ENCODE measurements at places on chromosomes 12 and 14. TPM values are rescaled to one million over a fixed set of nuclear protein-coding genes. Genes with fewer than 3 reads are reported as not detected.

Gene EPYC
- not detected for total RNA-seq

DNA sequence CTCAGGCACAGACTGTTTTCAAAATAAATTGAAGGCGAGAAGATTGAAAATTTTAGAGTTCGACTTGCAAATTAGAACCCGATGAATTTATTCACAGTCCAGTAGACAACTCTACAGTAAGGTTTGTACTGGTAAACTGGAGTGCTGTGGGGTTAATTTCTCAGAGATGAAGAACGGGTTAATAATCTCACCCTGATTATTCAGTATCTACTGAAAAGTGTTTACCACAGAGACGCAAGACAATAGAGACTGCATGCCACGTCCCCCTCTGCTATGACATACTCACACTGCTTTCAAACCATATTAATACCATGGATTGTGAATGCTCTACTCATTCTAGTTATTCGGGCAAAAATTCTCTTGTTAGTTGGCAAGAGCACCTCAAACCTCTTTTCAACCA, 36.1 kb downstream of the CFL2 start:
- no peak for DNase-seq

Gene ZFYVE21
- total RNA-seq, result 46.3 TPM

DNA sequence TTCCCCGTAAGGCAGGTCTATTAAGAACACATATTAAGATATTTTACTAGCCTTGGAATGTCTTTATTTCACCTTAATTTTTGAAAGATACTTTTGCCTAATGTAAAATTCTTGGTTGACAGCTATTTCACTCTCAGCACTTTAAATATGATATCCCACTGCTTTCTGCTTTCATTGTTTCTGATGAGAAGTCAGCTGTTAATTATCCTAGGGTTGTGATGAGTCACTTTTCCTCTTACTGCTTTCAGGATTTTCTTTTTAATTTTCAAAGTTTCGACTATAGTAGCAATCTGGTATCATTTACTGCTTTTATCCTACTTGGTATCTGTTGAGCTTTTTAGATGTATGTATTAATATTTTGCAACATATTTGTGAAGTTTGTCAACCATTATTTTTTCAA, 578.9 kb upstream of the ATP2B1 start:
- no peak for DNase-seq

Gene CHGA
- total RNA-seq, result not detected

- DNase-seq, result no peak
Measured at GRCh38 chr12:72304751-72305150, 32.6 kb downstream of the TRHDE start.

DNA sequence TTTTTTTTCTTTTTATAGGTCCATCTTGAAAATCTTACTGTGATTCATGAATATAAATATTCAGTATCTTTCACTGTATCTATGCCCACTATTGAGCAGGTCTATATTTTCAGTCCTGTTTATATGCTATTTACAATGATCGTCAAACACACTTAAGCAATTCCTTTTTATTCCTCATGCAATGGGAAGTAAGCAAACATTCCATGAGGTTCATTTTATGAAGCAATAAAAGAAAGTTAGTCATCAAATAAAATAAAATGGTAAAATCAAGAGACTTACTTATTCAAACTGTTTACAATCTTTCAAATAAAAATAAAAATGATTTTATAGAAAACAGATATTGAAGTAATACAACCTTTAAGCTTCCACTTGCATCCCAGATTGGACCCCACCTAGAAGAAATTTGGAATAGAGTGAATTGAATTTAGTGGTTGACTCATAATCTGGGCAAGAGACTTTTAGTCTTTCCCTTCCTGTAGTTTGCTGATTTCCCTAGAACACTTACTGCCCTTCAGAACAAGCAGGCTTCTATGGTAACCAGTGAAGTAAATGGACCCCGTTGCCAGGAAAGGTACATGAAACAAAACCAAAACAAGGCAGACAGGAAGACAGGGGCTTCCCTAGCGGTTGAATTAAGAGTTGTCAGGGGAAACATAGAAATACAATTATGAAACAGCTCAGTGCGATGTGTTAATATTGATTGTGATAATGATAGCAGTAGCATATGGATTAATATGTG, 241.0 kb upstream of the ATP2B1 start:
- no peak for DNase-seq

DNA sequence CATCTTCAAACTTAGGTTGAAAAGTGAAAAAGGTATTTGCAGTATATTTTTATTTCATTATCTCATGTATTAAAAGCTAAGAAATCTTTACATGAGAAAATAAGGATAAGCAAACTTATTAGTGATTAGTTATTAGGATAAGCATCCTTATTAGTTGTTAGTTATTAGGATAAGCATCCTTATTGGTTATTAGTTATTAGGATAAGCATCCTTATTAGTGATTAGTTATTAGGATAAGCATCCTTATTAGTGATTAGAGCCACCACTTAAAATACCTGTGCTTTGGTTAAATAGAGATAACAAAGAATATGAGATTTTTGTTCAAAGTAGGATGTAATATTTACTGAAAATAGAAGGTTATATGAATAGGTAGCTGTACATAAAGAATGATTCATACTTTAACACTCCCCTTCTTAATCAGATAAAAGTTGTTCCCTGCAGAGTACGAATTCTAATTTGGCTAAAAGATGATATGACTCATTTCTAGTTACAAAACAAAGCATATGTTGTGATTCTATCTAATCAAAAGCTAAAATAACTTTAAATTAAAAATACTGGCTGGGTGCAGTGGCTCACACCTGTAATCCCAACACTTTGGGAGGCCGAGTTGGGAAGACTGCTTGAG, 56.4 kb downstream of the KDM5A start:
- DNase-seq, result no peak

- DNase-seq, result peak; percentile 62
Measured at GRCh38 chr14:53338192-53338591, 185.1 kb upstream of the DDHD1 start.
